ENCODE measurements at places on chromosomes 5 and 9.

DNA sequence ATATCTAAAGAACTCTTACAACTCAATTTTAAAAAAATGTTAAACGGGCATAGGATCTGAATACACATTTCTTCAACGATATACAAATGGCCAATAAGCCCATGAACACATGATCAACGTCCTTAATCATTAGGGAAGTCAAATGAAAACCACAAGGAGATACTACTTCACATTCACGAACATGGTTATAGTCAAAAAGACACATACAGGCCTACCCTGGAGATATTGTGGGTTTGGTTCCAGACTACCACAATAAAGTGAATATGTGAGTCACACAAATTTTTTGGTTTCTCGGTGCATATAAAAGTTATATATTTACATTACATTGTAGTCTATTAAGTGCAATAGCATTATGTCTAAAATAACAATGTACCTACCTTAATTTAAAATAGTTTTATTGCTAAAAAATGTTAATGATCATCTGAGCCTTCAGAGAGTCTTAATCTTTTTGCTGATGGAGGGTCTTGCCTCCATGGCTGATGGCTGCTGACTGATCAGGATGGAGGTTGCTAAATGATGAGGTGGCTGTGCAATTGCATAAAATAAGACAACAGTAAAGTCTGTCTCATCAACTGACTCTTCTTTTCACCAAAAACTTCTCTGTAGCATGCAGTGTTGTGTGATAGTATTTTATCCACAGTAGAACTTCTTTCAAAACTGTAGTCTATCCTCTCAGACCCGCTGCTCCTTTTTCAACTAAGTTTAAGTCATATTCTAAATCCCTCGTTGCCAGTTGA lies 15.1 kb downstream of the AK3 start:
- DNase-seq = no peak

GRCh38 chr9:91682806-91683205 lies 259.2 kb upstream of the NFIL3 start:
- DNase-seq = no peak

DNA sequence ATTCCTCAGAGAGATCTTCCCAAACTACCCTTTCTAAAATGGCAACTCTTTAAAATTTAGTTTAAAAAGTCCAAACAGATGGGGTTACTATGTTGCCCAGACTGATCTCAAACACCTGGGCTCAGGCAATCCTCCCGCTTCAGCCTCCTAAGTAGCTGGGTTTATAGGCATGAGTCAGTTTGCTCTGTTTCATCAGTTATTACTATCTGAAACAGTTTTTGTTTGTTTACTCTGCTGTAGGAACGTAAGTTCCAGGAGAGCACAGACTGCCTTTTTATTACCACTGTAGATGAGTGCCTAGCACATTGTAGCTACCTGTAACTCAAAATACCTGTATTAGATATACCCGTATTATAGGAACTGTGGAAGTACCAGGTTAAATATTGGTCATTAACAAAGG lies 89.4 kb downstream of the UHRF2 start:
- DNase-seq = no peak

DNA sequence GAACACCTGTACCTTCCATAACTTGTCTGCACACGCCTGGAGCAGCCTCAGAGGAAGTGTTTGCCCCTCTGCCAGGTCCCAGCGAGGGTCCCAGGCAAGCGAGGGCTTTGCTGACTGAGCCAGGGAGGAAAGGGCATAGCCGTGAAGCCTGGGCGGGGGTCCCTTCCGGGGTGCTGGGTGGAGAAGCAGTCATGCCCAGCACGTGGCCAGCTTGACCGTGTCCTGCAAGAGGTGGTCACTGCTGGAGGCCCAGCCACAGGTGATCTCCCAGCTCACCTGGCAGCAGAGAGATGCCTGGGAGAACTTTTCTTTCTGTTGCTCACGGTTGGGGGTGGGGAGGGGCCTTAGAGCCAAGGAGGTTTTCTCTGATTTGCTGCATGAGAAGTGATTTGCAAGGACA lies 195.3 kb downstream of the CACNA1B start:
- no peak for DNase-seq

DNA sequence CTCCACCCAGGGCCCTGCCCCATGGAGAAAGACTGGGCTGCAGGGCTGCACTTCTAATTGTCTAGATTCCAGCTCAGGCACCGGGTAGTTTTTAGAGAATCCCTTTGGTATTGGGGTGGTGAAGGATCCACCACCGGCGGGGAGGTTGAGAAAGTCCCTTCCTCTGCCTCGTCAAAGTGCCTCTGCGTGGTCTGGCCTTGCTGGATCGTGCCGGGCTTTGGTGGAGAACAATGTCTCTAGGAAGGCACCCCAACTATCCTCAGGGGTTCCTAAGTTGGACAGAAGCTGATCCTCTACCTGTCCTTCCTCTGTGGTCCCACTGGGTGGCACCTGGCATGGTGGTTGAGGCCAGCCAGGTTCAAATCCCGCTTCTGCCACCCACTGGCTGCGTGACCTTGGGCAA lies 7.3 kb upstream of the AMBP start:
- DNase-seq = no peak

DNA sequence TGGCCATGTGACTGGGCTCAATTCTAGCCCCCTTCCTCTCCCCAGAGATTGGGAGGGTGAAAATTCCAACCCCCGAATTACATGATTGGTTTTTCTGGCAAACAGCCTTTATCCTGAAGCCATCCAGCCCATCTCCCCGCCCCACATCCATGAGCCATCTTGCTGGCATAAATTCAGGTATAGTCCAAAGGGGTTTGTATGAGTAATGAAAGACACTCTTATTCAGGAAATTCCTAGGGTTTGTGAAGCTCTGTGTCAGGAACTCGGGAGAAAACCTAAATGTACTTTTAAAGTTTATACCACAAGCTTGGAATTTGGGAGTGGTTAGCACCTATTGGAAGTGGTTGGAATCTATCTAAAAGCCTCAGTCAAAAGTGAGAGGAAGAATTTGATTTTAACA lies 80.6 kb upstream of the SIMC1 start:
- DNase-seq = no peak

DNA sequence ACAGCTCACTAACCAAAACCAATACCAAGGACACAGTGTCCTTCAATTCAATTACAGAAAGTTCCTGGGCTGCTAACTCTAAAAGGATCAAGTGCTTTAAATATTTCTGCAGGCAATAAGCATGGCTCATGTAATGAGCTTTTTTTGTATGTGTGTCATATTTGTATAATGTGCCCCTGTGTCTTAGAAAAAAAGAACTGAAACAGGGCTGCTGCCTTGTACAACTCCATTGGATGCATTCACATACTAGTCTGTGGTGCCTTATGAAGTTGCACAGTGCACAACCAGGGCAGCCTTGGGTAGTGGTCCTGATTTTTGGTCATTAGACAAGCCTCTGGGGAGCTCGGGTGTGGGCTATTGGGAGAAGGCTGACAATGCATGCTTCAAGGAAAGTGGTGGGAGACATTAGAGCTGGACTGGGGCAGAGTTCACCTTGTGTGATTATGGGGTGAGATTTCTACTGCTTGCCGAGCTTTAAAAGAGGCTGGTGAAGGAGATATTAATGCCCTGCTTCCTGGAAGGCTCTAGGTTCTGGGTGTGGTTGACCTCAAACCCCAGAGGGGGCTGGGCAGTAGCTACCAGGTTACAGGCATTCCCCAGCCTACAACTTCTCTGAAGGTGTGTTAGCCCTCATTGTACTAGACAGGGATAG lies 3.6 kb upstream of the CPEB4 start:
- DNase-seq = no peak

DNA sequence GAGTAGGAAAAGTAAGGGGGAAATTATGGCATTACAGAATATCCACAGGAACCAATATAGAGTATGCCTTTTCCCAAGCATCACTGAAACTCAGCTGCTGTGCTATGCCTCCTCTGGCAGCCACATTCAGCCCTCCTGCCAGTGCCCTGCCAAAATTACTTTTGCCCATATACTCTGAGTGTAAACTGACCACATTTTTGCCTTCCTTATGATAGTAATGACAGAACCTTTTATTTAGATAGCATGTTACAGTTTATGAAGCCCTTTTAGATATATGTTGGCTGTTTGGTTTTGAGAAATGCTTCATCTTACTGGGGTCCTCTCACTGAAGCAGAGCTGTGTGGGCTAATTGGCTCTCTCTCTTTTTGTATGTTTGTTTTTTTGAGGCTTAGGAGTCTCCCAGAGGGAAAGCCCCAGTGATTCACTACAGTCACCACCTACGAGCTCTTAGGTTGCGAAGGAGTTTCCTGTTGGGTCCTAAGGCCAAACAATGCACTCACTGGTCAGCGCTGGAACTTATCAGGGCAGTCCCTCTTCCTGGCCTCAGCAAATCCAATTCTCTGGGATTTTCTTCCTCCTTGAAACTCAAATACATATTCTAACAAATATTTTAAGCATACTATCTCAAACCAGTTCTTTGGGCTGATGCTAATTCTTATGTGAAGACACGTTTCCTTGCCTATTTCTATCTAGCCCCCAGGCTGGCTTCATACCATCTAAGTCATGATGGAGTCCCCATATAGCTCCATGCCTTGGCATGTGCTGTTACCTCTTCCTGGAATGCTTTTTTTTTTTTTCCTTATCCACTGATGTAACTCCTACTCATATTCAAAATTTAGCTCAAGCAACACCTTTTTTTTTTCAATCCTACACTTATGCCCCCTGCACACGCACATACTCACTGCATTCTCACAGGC lies 3.7 kb downstream of the PHF24 start:
- no peak for DNase-seq

DNA sequence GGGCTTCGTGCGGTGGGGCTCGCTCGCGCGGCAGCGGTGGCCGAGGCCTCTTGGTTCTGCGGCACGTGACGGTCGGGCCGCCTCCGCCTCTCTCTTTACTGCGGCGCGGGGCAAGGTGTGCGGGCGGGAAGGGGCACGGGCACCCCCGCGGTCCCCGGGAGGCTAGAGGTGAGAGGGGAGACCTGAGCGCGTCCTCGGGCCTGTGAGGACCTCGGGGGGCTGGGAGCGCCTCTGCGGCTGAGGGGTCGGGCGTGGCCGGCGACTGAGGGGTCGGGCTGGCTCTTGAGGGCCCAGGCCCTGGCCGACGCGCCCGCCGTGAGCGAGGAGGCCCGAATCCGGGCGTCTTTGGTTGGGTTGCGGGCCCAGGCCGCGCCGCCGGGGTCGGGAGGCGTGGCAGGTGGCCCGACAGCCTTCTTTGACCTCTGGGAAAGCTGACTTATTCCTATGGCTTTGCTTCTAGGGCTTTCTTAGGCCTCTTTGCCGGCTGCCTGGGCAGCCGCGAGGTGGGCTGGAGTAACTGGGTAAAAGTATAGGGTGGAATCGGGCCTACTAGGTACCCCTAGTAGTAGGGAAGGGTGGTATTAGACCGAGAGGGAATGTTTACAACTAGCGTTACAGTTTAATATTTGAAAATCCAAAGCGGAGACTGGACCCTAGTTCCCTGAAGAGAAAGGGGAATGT lies at the start of gene CANX:
Gene CANX (plus strand): TSS at position 33 of the 681 bp plus-strand sequence. CDS start 6,715 bp downstream, outside the sequence.
- DNase-seq = no peak

GRCh38 chr9:97075289-97075985 lies 36.5 kb upstream of the CTSV start:
- DNase-seq = no peak

DNA sequence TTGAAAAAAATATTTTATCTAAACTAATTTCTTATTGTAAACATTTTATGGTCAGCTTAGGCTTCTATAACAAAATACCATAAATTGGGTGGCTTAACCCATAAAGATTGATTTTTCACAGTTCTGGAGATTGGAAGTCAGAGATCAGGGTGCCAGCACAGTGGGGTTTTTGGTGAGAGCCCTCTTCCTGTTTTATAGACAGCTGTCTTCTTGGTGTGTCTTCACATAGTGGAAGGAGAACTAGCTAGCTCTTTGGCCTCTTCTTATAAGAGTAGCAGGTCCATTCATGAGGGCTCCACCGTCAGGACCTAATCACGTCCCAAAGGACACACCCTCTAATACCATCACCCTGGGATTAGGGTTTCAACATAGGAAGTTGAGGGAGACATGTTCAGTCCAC lies 26.6 kb downstream of the OTULINL start:
- DNase-seq = no peak

GRCh38 chr5:58666141-58666540 lies 83.3 kb downstream of the RAB3C start:
- no peak for DNase-seq

DNA sequence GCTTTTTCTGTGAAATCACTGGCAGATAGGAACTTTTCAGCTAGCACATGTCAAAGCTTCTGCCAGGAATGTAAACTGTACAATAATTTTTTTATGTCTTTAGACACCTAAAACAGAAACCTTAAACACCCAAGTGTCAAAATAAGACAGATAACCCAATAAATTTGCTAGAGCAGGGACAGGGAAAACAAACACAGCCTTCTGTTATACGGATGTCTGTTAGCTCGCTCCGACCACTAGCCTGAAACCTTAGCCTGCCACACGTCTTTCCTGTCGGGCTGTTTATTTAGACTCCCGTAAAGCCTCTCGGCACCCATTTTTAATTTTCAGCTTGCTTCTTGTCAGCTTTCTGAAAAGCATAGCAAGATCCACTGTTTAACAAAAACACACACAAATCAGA lies 355.4 kb upstream of the SLC24A2 start:
- no peak for DNase-seq

DNA sequence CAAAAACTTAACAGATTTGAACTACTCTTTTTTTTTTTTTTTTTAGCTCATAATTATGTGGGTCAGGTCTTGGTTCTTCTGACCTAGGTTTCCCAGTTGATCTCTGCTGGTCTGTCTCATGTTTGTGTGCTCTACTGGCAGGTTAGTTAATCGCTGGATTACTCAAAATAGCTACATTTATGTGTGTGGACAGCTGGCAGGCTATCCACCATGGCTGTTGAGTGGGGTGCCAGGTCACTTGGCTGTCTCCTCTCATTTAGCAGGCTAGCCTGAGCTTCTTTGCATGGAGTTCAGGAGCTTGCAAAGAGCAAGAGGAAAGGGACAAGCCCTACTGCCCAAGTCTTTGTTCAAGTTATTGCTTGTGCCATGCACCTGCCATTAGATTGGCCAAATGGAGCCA lies 9.3 kb downstream of the ADCY2 start:
- no peak for DNase-seq

GRCh38 chr5:138985683-138986082 lies 110.5 kb upstream of the LRRTM2 start:
- no peak for DNase-seq

DNA sequence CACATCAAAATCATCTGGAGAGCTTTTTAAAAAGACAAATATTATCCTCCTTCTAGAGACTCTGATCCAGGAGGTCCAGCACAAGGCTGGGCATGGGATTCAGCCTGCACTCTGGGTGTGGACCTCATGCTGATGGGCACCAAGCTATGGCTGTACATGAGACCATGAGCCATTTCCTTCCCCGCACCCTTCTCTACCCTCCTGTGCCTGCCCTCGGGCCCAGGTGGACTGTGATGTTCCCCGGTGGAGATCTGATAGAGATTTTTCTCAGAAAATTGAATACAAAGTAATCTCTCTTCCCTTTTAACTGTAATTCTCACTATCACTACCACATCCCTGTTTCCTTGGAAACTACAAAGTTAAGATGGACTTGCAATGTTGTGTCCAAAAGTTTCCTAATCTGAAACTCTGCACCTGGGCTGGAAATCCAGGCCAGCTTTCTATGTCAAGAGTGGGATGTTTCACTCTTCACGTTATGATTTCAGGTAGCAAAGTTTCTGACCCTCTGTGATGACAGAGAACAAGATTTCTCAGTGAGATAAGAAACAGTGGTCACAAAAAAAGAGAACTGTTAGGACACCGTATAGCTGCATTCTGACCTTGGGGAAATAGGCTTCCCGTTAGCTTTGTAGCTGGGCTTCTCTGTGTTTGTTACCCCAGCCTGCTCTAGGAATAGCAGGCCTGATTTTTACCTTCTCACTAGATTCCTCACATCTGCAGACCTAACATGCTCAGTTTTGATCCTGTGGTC lies 11.5 kb downstream of the SFXN1 start:
- DNase-seq = no peak
